HepG2 (cell line): ENCODE measurements at places on chromosomes 3 and 15. TPM values are rescaled to one million over a fixed set of nuclear protein-coding genes. Genes with fewer than 3 reads are reported as not detected.

The MDFIC2 gene
- not detected in 2 replicates for total RNA-seq

- H3K27me3 ChIP-seq = peaks cover 6% of the 10 kb centered on the region; the same call in 1 of the 3 replicates
- no peak for DNase-seq
- no peak overlapping the region for H3K4me3 ChIP-seq
- H3K36me3 ChIP-seq = no peaks in the 10 kb centered on the region
- no peak overlapping the region for H3K27ac ChIP-seq
These were observed 45.0 kb downstream of the MED12L start for GRCh38 chr3:151130428-151130827.

- peak overlapping the region; percentile 97 for H3K27ac ChIP-seq
- no peak for DNase-seq
- no peaks in the 10 kb centered on the region for H3K36me3 ChIP-seq
- H3K4me1 ChIP-seq = peaks cover 45% of the 10 kb centered on the region
- H3K27me3 ChIP-seq = no peaks in the 10 kb centered on the region; the same call in 2 of the 3 replicates
These were observed 1.2 kb downstream of the OSBPL11 start for GRCh38 chr3:125594125-125594524.

The TRPC1 gene
- total RNA-seq = 7.6 and 10.8 TPM in 2 replicates
